ENCODE measurements at places on chromosomes 1 and 21.

- no peak for DNase-seq
These were observed 275.2 kb upstream of the C1orf105 start for GRCh38 chr1:172145231-172145651.

DNA sequence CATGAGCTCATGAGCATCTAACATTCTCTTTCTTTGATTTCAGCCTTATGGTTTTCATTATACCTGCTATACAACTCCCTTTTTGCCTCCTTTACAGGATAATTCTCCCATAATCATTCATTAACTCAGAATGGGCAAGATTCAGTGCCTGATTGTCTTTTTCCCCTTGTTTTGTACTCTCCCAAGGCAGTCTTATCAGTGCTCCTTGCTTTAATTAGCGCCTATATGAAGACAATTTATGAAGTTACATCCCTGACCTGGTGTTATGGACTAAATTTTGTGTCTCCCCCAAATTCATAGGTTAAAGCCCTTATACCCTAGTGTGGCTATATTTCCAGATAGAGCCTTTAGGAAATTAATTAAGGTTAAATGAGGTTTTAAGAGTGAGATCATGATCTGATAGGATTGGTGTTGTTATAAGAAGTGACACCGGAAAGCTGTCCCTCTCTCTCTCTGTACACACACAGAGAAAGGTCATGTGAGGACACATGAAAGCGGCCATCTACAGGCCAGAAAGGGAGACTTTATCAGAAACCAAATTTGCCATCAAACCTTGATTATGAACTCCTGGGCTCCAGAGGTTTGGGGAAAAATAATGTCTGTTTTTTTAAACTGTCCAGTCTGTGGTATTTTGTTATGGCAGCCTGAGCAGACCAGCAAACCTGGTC is 185.8 kb upstream of the CHODL start:
- DNase-seq = no peak

- DNase-seq = no peak
These were observed 155.3 kb upstream of the PKN2 start for GRCh38 chr1:88528792-88529191.

- no peak for DNase-seq
These were observed 88.2 kb downstream of the CAMTA1 start for GRCh38 chr1:6873298-6874015.

- no peak for DNase-seq
These were observed 24.5 kb downstream of the PARK7 start for GRCh38 chr1:7985851-7986612.

DNA sequence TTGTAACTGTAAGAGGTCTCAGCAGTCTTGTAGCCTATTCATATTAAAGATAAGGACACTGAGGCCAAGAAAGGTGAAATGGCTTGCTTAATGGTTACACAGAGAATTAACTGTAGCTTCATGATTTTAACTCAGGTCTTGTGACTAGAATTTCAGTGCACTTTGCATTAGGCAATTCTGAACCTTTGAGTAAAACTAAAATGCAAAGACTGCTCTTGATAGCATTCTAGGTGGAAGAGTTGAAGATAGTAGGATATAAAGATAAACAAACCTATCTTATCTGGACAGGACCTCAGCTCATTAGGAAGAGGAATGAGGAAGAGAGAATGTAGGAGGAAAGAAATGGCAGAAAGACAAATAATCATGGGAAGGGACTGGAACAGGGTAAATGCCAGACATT is 68.6 kb upstream of the RGL1 start:
- DNase-seq = no peak

GRCh38 chr1:34441259-34442069 is 264.8 kb downstream of the C1orf94 start:
- DNase-seq = no peak

- DNase-seq = no peak
These were observed 497.1 kb downstream of the AGBL4 start for GRCh38 chr1:49526672-49527071.

DNA sequence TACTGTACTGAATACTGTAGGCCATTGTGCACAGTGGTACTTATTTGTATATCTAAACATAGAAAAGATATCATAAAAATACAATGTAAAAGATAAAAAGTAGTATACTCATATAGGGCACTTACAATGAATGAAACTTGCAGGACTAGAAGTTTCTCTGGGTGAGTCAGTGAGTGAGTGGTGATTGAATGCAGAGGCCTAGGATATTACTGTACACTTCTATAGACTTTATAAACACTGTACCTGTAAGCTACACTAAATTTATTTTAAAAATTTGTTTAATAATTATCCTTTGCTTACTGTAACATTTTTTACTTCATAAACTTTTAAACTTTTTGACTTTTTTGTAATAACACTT is 82.5 kb downstream of the FGGY start:
- no peak for DNase-seq

GRCh38 chr1:29767088-29767685 is 530.9 kb downstream of the PTPRU start:
- no peak for DNase-seq

DNA sequence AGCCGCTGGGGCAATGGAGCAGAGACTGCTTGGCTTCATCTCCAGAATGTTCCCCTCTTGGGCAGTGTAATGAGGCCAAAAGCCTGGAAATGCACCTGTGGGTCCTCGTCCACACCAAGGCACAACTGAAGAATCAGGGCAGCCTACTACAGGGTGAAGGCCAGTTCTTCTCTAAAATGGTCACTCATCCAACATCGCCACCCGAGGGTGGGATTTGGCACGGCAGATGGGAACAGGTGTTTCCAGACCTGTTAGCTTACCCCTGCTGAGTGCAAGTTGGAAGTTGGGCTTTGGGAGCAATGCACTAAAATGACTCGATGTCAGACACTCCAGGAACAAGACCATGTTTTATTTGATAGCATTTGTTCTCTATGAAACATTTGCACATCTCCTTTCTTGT is 543.7 kb downstream of the NPHP4 start:
- no peak for DNase-seq

DNA sequence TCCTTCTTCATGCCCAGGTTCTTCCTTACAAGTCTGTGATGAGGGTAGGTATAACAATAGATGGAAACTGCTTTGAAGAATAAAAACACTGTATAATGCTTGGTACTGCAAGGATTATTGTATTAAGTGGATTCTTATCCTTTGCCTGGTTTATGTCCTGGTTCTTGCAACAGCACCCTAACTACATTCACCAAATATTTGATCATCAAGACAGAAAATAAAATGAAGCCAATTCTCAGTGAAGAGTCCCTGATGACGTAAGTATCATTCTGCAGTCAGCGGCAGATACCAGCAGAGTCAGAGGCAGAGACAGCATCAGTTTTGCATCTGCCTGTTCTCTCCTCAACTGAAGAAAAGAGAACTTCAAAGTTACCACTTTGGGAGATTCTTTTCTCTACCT is 19.7 kb downstream of the ARHGEF11 start:
- DNase-seq = no peak

DNA sequence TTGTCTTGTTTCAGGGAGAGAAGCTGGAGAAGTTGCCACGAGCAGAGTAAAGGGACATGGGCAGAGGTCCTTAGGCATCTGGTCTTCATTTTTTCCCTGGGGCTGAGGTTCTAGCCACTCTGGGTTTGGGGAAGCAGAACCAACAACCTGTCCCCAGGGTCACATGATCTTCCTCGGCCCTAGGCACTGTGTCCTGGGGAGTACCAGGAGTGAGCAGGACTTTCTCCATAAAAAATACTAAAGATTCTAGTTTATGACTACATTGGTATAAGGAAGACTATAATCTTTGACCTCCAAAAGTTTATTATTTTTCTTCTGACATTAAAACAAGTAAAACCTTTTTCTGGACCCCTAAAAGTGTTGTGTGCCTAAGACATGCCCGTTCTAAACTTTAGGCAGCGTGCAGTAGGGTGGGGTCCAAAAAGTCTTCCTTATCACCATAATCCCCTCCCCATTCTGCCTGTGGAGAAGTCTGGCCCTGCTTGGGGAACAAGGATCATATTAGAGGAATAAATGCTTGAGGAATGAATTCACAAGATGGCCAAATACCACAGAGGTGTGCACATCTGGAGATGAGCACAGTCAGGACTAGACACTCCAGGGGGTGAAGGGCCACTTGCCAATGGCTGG is 19.3 kb upstream of the IGSF3 start:
- no peak for DNase-seq

GRCh38 chr21:46226920-46227599 is 1.5 kb downstream of the LSS start:
- DNase-seq = peak; percentile 4

DNA sequence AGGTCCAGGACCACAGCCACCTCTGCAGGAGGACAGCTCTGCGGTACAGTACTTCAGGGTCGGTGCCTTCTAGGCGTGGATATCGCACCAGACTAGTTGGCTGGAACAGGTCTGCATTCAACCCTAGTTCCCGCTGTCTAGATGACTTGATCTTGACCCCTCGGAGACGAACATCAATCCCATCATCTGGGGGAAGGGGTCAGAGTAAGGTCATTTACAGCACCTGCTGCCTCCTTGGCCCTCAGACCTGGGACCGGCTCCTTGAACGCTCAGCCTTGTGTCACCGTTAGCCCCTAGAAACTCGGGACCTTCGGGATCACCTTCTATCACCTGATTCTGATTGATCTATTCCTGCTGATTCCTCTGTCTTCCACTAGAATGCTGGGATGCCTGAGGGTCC is 2.6 kb downstream of the HECTD3 start:
- DNase-seq = no peak

DNA sequence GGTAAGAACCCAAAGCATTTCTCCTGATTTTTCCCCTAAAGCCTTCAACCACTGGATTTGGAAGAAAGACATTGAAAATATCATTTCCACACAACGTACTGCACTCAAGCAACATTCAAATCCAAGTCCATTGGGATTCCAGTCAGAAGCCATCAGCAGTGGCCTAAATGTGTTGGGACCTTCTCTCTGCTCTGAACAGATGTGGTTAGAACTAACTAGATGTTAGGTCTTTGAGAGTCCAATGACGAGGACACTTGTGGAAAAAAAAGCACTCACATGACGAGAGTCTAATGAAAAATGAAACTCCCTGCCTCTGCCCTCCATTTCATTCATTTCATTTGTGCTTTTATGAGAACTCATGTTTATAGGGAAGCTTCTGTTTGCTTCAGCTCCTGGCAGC is 382.3 kb downstream of the SIPA1L2 start:
- no peak for DNase-seq

GRCh38 chr1:23402286-23403037 is 22.1 kb downstream of the TCEA3 start:
- DNase-seq = no peak

- no peak for DNase-seq
These were observed 16.1 kb upstream of the AQP10 start for GRCh38 chr1:154304664-154305337.

- DNase-seq = no peak
These were observed 10.7 kb downstream of the SH2D2A start for GRCh38 chr1:156805766-156806511.

DNA sequence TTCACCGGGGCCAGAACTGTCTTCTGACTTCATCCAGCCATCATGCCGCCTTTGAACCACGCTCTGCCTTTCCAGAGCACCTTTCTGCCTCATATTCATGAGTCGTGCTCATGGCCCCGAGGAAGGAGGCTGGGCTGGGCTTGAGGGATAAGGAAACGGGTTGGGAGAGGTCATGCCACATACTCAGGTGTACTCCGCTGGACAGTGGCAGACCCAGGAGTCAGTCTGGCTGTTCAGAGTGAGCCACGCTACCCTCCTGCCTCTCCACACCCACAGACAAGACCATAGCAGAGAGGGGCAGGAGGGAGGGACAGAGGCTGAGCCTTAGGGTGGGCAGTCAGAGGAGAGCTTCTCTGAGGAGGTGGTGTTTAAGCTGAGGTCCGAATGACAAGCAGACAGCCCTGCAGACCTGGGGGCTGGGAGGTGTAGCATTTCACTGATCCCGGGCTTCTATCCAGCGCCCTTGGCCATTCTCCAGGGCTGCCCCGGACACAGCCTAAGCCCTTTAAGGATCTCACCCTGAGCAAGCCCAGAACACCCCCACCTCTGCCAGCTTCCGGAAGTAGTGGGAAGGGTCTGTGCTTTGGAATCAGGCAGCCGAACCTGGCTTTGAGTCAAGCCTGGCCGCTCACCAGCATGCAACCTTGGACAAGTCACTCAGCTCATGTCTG is 102.3 kb downstream of the LACTBL1 start:
- no peak for DNase-seq

DNA sequence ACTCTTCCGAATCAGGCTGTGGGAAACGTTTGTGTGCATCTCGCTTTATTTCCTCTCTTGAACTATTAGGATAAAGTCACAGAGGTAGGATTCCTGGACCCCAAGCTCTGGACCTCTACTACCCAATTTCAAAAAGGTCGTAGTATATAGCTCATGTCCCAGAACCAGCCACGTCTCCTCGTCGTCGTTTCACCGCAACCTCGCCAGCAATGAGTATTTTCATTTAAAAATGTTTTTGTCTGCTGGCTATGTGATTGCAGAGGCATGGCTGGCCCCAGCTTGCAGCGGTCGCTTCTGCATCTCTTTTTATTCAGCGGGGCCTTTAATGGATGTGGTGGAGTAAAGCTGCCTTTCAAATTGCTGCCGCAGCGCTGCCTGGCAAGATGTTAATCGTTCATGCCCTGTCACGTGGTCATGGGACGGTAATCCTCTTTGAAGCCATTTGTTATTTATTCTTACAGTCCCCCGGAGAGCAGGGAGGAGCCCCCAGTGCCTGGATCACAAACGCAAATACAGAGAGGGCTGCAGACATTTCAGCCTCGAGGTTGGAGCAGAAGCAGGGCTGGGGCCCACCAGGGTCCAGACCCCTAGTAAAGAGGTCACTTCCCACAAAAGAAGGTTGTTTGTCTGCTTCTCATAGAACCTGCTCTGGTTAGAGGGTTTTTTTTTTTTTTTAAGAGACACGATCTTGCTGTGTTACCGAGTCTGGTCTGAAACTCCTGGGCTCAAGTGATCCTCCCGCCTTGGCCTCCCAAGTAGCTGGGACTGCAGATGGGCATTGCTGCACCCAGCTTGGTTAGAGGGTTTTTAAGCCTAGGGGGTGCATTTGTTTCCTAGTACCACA is 11.6 kb upstream of the NPHP4 start:
- DNase-seq = peak; percentile 88

DNA sequence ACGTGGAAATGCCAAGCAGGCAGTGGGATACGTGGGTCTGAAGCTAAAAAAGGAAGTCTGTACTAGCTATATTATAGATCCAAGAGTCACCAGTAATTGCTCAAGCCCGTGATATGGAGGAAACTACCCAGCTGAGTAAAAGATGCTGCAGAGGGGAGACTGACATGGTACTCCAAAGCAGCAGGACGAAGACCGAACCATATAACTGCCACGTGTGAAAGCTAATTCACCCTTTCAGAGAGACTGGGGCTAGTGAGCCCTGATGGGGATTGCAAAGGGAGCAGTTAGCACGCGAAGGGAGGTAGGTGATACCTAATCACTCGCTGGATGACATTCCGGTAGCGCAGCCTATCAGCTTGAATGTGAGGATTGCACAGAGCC is 316 bp downstream of the AP4B1 start:
- peak; percentile 59 for DNase-seq

GRCh38 chr1:29478151-29478791 is 241.9 kb downstream of the PTPRU start:
- DNase-seq = no peak
